ENCODE measurements at places on chromosomes 11 and 22. TPM values are rescaled to one million over a fixed set of nuclear protein-coding genes. Genes with fewer than 3 reads are reported as not detected.

DNA sequence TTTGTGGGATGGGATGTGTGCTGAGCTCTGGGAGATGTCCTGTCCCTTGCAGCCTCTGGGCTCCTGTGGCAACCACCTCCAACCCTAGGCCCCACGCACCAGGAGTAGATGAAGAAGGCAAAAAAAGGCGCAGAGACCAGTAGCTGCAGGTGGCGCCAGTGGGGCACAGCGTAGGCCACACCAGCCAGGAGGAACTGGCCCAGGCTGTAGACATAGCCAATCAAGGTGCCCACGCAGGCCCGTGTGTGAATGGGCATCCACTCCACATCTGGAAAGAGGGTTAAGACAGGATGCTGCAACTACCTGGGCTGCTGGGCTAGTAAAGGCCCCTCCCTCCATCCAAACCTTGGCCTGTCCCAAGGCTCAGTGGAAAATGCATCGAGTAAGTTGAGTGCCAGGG, 3.0 kb downstream of the SLC22A6 start:
- H3K27ac ChIP-seq = no peak overlapping the region
- DNase-seq = no peak
- H3K36me3 ChIP-seq = no peaks in the 10 kb centered on the region
- H3K4me3 ChIP-seq = no peak overlapping the region

DNA sequence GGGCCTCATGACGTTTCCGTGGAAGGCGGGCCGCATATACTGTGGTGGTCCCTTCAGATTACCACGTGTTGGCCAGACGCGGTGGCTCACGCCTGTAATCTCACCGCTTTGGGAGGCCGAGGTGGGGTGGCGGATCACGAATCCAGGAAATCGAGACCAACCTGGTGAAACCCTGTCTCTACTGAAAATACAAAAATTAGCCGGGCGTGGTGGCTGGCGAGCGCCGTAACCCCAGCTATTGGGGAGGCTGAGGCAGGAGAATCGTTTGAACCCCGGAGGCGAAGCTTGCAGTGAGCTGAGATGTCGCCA, 853 bp upstream of the DENND6B start:
- H3K36me3 ChIP-seq = no peaks in the 10 kb centered on the region
- peaks cover 23% of the 10 kb centered on the region for H3K4me1 ChIP-seq
- H3K4me3 ChIP-seq = peak overlapping the region; percentile 67
- DNase-seq = no peak
- H3K27ac ChIP-seq = peak overlapping the region; percentile 94

DNA sequence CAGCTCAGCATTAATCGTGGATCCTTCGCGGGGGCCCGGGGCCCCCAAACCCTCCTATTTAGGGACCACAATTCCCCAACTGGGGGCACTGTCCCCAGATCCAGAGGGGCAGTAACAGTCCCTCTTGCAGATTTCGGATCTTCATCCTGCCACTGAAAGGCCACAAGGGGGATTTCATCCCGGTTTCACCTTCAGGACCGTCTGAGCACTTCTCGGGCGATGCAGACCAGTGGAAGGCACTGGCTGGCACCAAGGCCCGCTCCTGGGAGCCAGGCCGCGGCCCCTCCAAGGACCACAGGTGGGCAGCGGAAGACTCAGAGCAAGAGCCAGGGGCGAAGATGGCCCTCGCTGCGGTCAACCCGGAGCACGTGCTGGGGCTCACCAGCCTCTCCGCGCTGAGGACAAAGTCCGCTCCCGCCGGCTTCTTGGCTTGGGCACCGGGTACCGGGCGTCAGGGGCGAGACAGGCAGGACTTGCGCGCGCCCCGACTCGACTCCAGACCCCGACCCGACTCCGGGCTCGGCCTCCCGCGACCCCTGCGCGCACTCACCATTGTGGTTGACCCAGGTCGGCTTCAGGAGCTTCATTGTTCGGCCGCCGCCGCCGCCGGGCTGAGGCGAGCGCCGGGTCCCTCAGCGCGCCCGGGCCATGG, 517 bp downstream of the HIRA start:
- H3K4me1 ChIP-seq = peaks cover 45% of the 10 kb centered on the region
- H3K27ac ChIP-seq = peak overlapping the region; percentile 65
- no peaks in the 10 kb centered on the region for H3K27me3 ChIP-seq
- peak overlapping the region; percentile 92 for H3K4me3 ChIP-seq
- no peak for DNase-seq

- no peak overlapping the region for H3K4me3 ChIP-seq
- DNase-seq = no peak
- no peaks in the 10 kb centered on the region for H3K36me3 ChIP-seq
- no peaks in the 10 kb centered on the region for H3K27me3 ChIP-seq
These were observed 83.7 kb upstream of the ARHGAP32 start for GRCh38 chr11:129275828-129276227.

GRCh38 chr22:22877523-22878210, 9.9 kb upstream of the IGLL5 start:
- peaks cover 47% of the 10 kb centered on the region for H3K27me3 ChIP-seq
- H3K4me3 ChIP-seq = no peak overlapping the region
- no peak overlapping the region for H3K27ac ChIP-seq
- H3K36me3 ChIP-seq = no peaks in the 10 kb centered on the region
- H3K4me1 ChIP-seq = no peaks in the 10 kb centered on the region

GRCh38 chr11:77347948-77348347, 46.5 kb upstream of the GDPD4 start:
- no peak overlapping the region for H3K27ac ChIP-seq
- no peak overlapping the region for H3K4me3 ChIP-seq
- no peak for DNase-seq
- H3K4me1 ChIP-seq = peaks cover 24% of the 10 kb centered on the region
- no peaks in the 10 kb centered on the region for H3K36me3 ChIP-seq

DNA sequence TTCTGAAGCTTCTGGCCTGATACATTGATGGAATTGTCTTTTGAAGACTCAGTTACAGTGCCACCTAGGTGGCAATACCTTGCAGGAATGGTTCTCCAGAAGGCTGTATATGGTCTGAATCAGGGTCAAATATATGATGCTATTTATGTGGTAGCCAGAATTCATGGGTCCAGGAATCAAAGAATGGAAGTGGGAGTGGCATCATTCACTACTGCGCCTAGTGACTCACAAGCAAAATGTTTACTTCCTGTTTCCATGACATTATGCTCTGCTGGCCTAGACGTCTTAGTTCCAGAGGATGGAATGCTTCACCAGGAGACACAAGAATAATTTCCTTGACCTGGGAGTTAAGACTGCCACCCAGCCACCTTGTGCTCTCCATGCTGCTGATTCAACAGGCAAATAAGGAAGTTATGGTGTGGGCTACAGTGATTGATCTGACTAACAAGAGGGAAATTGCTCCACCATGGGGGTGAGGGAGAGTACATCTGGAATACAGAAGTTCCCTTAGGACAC, 491.8 kb downstream of the ETS1 start:
- H3K27me3 ChIP-seq = no peaks in the 10 kb centered on the region
- no peak for DNase-seq
- no peaks in the 10 kb centered on the region for H3K4me1 ChIP-seq
- no peak overlapping the region for H3K4me3 ChIP-seq
- H3K36me3 ChIP-seq = no peaks in the 10 kb centered on the region
- no peak overlapping the region for H3K27ac ChIP-seq

DNA sequence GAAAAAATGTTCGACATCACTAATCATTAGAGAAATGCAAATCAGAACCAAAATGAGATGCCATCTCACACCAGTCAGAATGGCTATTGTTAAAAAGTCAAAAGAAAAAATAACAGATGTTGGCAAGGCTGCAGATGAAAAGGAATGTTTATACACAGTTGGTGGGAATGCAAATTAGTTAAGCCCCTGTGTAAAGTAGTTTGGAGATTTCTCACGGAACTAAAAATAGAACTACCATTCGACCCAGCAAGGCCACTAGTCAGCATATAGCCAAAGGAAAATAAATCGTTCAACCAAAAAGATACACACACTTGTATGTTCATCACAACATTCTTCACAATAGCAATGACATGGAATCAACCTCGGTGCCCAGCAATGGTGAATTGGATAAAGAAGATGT, 503.2 kb downstream of the OPCML start:
- no peak for DNase-seq
- no peaks in the 10 kb centered on the region for H3K36me3 ChIP-seq
- H3K4me1 ChIP-seq = no peaks in the 10 kb centered on the region

- DNase-seq = no peak
- no peak overlapping the region for H3K4me3 ChIP-seq
- H3K27me3 ChIP-seq = no peaks in the 10 kb centered on the region
- no peaks in the 10 kb centered on the region for H3K36me3 ChIP-seq
- no peak overlapping the region for H3K27ac ChIP-seq
These were observed 15.7 kb upstream of the PARVA start for GRCh38 chr11:12361682-12362081.

- H3K27me3 ChIP-seq = no peaks in the 10 kb centered on the region
- no peaks in the 10 kb centered on the region for H3K4me1 ChIP-seq
- no peak overlapping the region for H3K27ac ChIP-seq
- no peak overlapping the region for H3K4me3 ChIP-seq
- no peak for DNase-seq
These were observed 79.4 kb upstream of the LMO1 start for GRCh38 chr11:8342821-8343681.

GRCh38 chr11:85444479-85444878, 182.7 kb downstream of the DLG2 start:
- H3K36me3 ChIP-seq = no peaks in the 10 kb centered on the region
- no peaks in the 10 kb centered on the region for H3K4me1 ChIP-seq
- DNase-seq = no peak
- no peak overlapping the region for H3K27ac ChIP-seq
- H3K4me3 ChIP-seq = no peak overlapping the region

DNA sequence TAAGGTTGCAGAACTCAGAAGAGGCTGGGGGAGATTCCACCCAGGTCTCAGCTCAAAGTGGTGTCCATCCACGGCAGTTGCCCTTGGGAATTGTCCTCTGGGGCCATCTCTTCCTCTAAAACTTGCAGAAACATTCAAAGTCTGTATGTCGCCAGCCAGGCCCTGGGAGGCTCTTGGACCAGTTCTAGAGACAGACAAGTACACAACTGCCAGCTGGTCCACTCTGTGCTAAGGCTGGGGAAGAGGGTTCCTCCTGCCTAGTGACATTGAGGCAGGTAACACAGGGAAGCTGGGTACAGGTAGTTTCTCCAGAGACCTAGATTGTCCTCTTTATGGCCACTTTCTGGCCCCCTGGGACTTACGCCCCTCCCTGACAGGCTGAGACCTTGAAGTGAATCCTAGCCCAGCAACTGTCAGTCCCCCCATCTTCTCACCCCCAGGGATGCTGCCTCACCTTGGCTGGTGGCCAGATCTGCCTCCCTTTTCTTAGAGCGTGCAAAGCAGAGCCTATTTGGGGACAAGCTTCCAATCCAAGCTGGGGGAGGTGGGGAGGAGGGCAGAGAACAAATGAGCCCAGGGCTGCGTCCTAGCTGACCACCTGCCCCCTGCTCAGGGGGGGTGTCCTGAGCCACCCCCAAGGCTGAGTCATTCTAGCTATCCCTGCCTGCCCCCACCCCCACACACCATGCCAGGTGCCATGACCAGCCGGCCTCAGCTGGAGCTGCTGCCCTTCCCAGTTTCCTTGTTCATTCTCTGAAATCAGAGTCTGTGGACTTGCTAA, 8.4 kb downstream of the FAM83F start:
- peaks cover 3% of the 10 kb centered on the region for H3K4me1 ChIP-seq
- H3K27me3 ChIP-seq = peaks cover 33% of the 10 kb centered on the region
- DNase-seq = no peak
- no peaks in the 10 kb centered on the region for H3K36me3 ChIP-seq

- H3K36me3 ChIP-seq = no peaks in the 10 kb centered on the region
- no peak overlapping the region for H3K27ac ChIP-seq
- no peak for DNase-seq
- H3K4me3 ChIP-seq = no peak overlapping the region
- peaks cover 3% of the 10 kb centered on the region for H3K4me1 ChIP-seq
- H3K27me3 ChIP-seq = no peaks in the 10 kb centered on the region
These were observed 179.1 kb upstream of the E2F8 start for GRCh38 chr11:19419808-19420207.

- no peak overlapping the region for H3K27ac ChIP-seq
- H3K36me3 ChIP-seq = no peaks in the 10 kb centered on the region
- H3K27me3 ChIP-seq = no peaks in the 10 kb centered on the region
- no peaks in the 10 kb centered on the region for H3K4me1 ChIP-seq
These were observed 115.9 kb downstream of the RAB38 start for GRCh38 chr11:88059326-88059725.

GRCh38 chr11:9396310-9396709, 11.9 kb downstream of the IPO7 start:
- no peaks in the 10 kb centered on the region for H3K27me3 ChIP-seq
- H3K4me1 ChIP-seq = peaks cover 18% of the 10 kb centered on the region
- H3K27ac ChIP-seq = no peak overlapping the region
- DNase-seq = no peak
- H3K4me3 ChIP-seq = no peak overlapping the region

DNA sequence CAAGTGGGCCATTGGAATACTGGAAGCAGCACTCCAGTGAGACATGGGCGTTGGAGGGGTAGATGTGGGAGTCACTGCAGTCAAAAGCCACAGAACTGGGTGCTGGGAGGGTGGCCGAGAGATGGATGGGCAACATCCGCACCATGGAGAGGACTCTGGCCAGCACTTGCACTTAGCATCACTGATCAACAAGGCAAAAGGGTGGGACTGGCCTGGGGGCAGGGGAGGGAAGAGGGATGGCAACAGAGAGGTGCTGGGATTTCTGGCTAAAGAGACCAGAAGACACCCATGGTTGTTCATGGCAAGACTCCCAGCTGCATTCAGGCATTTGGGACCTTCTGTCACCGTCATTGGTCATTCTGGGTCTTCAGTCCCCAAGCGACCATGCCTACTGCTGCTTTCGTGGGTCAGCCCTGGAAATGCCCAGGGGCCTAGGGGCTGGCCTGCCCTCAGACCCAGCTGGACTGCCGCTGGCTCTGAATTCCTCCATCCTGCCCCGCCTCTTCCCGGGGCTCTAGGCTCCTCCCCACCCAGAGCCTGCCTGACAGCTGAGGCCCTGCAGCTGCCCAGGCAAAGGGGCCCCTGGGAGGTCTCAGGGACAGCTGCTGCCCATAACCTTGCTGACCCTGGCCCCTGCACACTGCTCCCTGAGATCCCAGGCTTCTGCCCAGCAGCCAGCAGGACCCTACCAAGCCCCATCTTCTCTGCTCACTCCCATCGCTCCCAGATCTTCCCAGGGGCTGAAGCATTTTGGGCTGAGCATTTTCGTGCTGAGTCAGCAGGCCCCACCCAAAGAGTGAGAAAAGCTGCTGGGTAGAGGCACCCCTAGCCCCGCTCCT, 13.0 kb upstream of the CDC42EP2 start:
- peak overlapping the region; percentile 48 for H3K27ac ChIP-seq
- no peak overlapping the region for H3K4me3 ChIP-seq
- H3K27me3 ChIP-seq = no peaks in the 10 kb centered on the region
- no peaks in the 10 kb centered on the region for H3K36me3 ChIP-seq
- DNase-seq = no peak
- peaks cover 76% of the 10 kb centered on the region for H3K4me1 ChIP-seq

GRCh38 chr22:38957046-38957770, at the start of gene APOBEC3A:
Gene APOBEC3A (plus strand): TSS chr22:38957609. CDS start chr22:38957692, 83 bp downstream.
- DNase-seq = no peak
- H3K27ac ChIP-seq = no peak within 1 kb of the TSS
- H3K36me3 ChIP-seq = no peaks in the 10 kb centered on the region
- no peak within 1 kb of the TSS for H3K4me3 ChIP-seq
- no peaks in the 10 kb centered on the region for H3K4me1 ChIP-seq
- no peaks in the 10 kb centered on the region for H3K27me3 ChIP-seq

Gene TEX12
- 4.2 TPM for total RNA-seq

Gene RASL10A
- total RNA-seq = not detected

Gene FXYD6
- 105 TPM for total RNA-seq

Gene MAPK8IP1
- total RNA-seq = 17.4 TPM

Gene LIN7C
- 44.9 TPM for total RNA-seq

Gene MRGPRX3
- not detected for total RNA-seq

Gene OR8G5
- not detected for total RNA-seq

Gene PRR33
- not detected for total RNA-seq

Gene DRD2
- not detected for total RNA-seq

Gene SLC22A6
- total RNA-seq = not detected

Gene MRGPRX2
- total RNA-seq = not detected

Gene TNNI2
- not detected for total RNA-seq

Gene PHETA2
- total RNA-seq = 16.6 TPM

Gene STK33
- total RNA-seq = 20.5 TPM

Gene WNT7B
- total RNA-seq = not detected
